ENCODE measurements at places on chromosomes 7 and 10. TPM values are rescaled to one million over a fixed set of nuclear protein-coding genes. Genes with fewer than 3 reads are reported as not detected.

The BICC1 gene
- not detected for total RNA-seq

The LAMTOR4 gene
- total RNA-seq = 101 TPM

DNA sequence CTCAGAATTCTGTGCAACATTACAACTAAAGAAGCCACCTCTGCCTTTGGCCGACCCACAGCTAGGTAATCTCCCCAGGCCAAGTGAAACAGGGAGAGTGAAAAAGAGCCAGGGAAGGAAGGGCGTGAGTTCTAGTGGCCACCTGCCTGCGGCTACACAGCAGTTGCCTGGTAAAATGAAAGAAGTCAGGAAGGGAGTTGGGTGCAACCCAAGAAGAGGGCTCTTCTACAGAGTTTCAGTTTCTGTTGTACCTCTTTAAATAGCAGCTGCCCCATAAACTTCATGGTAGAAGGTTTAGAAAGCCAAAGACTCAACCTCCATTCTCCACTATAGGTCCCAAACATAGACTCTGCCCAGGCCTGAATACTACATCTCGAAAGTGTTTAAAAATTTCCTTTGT, 76.2 kb upstream of the TMEM168 start:
- peaks cover 18% of the 10 kb centered on the region for H3K36me3 ChIP-seq
- H3K4me1 ChIP-seq = peaks cover 5% of the 10 kb centered on the region
- no peak overlapping the region for H3K4me3 ChIP-seq

GRCh38 chr10:98338318-98338717, 70.3 kb upstream of the LOXL4 start:
- DNase-seq = no peak
- H3K4me1 ChIP-seq = no peaks in the 10 kb centered on the region
- no peaks in the 10 kb centered on the region for H3K36me3 ChIP-seq
- no peak overlapping the region for H3K4me3 ChIP-seq
- no peak overlapping the region for H3K27ac ChIP-seq

DNA sequence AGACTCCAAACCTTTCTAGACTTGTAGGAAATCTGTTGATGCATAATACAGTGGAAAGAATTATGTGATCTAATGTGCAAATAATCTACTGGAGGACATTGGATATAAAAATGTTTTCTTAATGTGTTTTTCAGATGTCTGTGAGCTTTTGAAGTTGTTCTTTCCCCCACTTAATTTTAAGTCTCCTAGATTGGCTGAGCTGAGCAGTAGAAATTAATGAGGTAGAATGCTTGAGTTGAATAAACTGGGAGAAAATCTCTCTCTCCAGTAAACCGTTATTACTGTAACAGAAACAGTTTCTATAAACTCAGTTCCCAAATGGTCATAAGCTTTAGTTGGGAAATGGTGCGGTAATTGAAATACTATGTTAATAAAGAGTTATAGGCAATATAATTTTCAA, 15.7 kb downstream of the CSGALNACT2 start:
- H3K27me3 ChIP-seq = no peaks in the 10 kb centered on the region
- DNase-seq = no peak
- H3K36me3 ChIP-seq = peaks cover 23% of the 10 kb centered on the region
- H3K27ac ChIP-seq = peak overlapping the region; percentile 4
- H3K4me1 ChIP-seq = peaks cover 54% of the 10 kb centered on the region
- no peak overlapping the region for H3K4me3 ChIP-seq

- peaks cover 41% of the 10 kb centered on the region for H3K4me1 ChIP-seq
- DNase-seq = no peak
- no peaks in the 10 kb centered on the region for H3K27me3 ChIP-seq
- no peak overlapping the region for H3K4me3 ChIP-seq
- no peak overlapping the region for H3K27ac ChIP-seq
- H3K36me3 ChIP-seq = peaks cover 58% of the 10 kb centered on the region
These were observed 72.5 kb downstream of the CDK6 start for GRCh38 chr7:92763636-92764423.

All from activated naive CD8-positive, alpha-beta T cell treated with anti-CD3 and anti-CD28 coated beads for 36 hours (primary cell).